ENCODE measurements at places on chromosomes 7 and 10.

- no peak for DNase-seq
These were observed 212.8 kb downstream of the PTN start for GRCh38 chr7:137130751-137131158.

DNA sequence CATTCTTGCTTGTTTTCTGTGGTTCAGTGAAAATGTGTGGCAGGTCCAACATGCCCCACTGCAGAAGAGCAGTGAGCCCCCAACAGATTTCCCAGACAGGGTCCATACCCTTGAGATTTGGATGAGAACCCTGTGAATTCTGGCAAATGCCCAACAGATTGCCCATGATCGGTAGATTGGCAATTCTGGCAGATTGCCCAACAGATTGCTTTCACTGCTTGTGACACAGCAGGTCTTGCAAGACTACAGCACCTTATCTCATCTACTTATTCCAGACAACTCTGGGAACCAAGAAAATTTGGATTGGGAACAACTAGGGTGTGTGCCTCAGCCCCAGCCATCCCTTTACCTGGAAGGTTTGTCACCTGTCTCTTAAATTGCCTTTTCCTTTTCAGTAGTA lies 143.7 kb upstream of the COL1A2 start:
- DNase-seq = no peak

- DNase-seq = no peak
These were observed 122.1 kb upstream of the SFMBT2 start for GRCh38 chr10:7532723-7533498.

- no peak for DNase-seq
These were observed 917.0 kb downstream of the TYW1 start for GRCh38 chr7:67913604-67914003.

DNA sequence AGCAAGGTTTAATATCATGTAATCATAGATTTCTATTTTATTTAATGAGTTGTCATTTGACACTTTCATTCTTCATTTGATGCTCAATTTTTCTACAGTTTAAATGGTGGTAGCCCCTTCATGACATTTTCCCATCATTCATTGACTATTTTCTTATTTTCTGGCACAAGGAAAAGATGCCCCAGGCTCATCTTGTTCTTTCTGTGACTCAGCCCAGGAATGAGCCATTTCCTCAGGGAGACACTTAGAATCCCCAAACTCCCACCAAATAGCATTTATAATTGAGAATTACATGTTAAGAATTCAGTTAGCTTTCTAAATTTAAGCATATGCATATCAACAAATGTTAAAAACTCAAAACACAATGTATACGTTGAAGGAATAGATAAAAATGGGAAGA lies 222.3 kb downstream of the KIF20B start:
- no peak for DNase-seq

DNA sequence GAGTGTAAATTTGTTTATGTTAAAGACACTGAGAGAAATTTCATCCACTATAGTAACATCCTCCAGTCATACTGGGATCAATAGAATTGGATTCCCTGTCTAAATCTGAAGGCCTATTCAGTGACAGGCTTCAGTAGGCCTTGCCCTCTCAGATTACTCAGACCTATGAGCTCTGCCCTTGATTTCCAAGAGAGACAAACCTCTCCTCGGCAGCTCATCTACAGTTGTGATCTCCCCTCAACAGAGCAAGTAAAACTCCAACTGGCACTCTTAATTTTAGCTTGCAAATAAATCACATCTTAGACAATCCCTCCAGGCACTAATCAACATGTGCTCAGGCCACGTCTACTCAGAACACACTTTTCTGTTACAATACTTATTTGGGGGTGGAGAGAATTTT lies 1191.4 kb upstream of the PHF14 start:
- no peak for DNase-seq

DNA sequence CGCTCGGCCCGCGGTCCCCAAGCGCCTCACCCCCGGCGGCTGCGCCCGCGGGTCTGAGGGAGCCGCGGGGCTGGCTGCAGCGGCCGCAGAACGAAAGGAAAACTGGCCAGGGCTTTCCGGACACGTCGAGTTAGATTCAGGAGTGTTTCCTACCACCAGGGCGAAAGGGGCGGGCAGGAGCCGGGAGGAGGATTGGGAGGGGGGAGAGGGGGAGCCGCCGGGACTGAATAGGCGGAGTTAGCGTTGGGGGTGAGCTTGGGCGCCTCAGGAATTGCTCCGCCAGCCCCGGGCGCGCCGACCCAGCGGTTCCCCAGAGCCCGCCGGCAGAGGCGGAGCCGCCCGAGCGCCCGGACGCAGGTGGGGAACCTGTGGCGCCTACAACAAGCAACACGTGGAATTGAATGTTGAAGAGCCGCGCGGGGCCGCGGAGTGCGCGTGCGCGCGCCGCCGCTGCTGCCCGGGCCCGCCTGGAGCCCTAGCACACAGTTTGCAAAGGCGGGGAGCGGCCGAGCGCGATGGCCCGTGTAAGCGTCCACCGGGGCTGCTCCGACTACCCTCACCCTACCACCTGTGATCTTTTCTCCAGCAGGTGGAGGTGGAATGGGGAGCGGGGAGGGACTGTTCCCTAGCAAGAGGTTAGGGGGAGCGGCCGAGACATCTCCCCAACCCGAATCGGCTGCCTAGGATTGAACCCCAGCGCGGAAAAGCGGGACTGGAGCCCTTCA lies at the start of gene CADPS2:
TSS of gene CADPS2 (minus strand) at position 104 of the 725 bp plus-strand sequence. CDS start 123 bp downstream, outside the sequence.
- no peak for DNase-seq

DNA sequence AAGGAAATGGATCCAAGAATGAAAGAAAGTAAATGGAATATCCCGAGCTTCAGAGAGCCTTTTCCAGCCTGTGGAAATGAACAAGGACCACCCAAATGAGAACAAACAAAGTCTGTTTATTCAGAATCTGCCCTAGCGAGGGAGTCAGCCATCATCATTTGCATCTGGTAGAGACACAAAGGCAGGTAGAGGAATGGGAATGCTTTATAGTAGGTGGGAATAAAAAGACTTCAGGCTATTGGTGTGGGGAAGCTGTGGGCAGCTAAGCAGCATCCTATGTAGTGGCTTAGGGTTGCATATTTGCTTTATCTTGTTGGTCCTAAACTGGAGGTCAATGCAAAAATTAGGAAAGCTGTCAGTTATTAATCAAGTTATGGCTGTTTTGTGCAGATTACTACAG lies 9.2 kb upstream of the MRLN start:
- DNase-seq = no peak

DNA sequence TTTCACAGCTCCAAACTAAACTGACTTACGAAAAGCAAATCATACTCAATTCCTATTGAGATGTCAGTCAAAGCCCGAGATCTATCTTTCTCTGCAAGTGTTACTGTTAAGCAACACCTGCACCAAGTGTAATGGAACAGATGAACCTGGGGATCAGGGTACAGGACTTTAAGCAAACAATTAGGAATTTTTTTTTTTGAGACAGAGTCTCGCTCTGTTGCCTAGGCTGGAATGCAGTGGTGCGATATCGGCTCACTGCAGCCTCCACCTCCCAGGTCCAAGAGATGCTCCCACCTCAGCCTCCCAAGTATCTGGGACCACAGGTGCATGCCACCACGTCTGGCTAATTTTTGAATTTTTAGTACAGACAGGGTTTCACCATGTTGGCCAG lies 14.9 kb downstream of the YWHAG start:
- DNase-seq = no peak

- no peak for DNase-seq
These were observed 57.1 kb upstream of the IL6 start for GRCh38 chr7:22669692-22670421.

DNA sequence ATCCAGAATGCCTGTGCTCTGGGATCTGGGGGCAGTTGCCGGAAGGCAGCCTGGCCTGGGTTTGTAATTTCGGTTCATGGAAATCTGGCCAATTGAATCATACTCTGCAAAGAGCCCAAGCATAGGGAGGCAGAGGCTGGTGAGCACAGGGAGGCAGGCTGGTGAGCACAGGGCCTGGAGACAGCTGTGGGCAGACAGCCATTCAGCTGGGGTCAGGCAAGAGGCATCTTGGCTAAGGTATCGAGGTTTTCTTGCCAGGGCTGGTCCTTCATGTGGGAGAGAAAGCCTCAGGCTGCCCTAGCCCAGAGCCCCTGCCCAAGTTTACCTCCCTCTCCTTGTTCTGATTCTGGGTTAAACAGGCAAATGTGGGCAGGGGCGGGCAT lies 63.7 kb upstream of the BAIAP2L1 start:
- no peak for DNase-seq

- no peak for DNase-seq
These were observed 1023.5 kb upstream of the C7orf33 start for GRCh38 chr7:147567043-147567442.

DNA sequence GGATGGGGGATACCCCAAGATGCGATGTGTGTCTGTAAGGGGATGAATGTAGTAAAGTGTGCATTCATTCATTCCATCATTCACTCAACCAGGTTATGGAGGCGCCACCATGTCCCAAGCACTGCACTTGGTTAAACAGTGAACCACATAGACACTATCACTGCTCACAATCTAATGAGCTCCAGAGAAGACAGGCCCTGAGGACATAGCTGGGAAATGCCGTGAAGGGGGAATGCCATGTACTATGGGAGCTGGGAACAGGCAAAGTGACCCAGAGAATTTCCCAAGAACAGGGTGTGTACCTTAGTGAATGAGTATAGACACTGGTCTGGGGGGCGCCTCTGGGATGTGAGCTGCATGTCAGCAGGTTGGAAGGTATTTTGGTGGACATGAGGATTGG lies 44.5 kb upstream of the LBX1 start:
- no peak for DNase-seq

DNA sequence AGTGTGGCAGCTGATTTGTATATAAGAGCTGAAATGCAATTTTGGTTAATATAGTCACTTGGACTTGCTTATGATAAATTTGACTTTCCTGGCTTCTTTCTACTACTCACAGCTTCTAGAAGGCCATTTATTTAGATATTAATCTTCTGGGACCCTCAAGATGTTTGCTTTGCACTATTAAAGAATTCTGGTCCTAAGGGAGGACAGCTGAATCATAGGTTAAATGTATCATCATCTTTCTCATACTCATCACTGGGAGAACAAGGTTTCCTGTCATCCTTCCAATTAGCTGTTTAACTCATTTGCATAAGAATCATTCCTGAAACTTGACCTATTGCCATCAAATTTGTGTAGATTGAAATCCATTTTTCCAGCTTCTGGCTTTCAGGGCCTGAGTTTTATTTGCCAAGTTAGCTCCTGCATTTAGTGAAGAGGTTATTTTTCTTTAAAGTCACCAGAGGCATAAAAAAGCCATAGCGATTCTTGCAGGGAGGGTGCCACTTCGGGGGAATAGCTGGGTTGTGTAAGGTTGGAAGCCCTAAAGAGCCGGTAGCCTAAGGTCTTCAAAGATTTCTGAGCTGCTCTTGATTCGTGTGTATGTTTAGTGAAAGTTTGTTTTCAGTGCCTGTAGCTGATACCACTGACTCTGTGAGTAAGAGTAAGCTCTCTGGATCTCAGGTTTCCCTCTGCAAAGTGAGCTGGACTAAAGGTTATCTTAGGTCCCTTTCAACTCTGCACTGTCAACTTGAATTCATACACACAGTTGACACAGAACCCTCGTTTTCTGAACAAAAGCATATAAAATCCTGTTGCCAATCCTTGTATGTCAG lies 4.3 kb downstream of the MAP3K8 start:
- DNase-seq = no peak

DNA sequence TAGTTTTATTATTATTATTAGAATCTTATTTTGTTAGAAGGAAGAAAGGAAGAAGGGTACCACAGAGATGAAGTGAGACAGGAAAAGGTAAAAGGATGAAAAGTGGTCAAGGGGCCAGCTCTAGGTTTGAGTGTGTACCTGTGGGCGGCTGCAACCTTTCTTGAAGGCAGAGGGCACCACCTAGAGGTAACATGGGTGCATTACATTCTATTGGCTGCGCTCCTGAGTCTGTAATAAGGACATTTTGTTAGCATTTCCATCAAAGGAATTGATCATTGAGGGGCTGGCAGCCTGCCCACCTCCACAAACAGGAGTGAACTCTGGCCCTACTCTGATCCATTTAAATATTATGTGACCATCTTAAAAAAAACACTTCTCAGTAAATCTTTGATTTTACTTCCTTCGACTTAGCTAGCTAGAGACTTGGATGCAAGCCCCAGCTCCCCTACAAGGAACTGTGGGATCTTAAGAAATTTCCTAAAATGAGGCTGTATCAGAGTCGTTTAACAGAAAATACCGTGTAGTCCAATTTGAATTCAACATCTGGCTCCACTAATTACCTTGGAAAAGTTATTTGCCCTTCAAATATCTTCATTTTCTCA lies 610.4 kb downstream of the IPMK start:
- no peak for DNase-seq

DNA sequence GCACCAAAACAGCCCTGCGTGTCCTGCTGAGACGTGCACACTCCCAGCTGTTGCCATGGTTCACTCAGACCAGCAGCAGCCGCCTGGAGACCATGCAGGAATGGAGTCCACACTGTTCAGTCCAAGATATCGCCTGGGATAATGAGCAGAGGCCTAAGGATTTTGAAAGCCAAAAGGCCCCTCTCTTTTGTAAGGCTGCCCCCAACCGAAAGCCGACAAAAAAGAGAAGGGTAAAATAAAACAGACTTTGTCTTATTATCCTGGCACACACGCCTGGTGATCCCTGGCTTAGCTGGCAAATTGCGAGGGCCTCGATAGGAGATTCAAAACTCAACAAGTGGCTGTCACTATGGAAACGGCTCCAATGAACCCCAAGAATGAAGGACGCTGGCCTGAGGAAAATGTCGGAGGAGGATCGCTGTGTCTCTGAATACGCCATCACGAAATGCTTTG lies 263.6 kb downstream of the SKIDA1 start:
- DNase-seq = no peak

DNA sequence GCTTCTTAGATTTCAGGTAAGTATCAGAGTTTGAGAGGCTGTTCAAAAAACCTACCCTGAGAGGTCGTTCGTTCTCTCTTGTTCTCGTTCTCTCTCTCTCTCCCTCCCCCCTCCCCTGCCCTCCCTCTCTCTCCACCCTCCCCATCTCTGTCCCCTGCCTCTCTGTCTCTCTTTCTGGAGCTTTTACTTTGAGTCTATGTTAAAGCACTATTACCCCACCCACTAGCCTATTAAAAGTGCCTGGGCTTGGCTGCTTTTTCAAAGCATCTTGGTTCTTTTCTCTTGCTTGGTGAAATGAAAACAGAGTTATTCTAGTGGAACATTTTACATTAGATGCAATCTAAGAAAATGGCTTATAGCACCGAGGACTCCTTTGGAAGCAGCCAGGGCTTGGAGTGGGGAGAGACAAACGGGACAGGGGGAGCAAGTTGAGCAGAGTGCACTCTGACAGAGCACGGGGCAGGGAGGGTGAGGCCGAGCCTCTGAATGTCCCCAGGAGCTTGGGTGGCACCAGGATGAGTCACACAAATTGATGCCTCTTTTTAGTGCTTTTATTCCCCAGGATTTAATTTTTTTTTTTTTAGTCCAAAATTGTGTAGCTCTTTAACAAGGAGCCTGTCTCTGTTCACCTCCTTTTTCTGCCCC lies 134.3 kb downstream of the CFAP58 start:
- no peak for DNase-seq

DNA sequence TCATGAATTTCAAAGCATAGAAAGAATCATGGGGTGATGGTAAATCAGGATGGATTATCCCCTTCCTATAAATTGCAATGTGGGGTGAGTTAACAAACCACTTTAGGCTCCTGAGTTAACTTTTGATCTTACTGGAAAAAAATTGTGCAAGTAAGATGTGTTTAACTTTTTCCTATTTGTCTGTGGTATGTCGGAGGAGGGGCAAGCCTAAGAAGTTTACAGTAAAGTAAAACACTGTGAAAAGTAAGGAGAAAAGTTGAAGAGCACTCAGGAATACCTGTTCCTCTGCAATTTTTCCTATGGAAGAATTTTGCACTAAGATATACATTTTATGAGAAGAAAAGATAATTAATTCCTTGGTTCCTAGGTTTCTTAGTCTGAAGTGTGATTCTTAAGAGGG lies 44.4 kb downstream of the IFIT5 start:
- DNase-seq = no peak
